DMS79 treated with DMSO at 0.1 percent for 48 hours (cell line): ENCODE measurements at places on chromosomes 6 and 20.

GRCh38 chr6:34340906-34341480 is 51.5 kb downstream of the NUDT3 start:
- no peak for DNase-seq

GRCh38 chr20:23569570-23569969 is 1.3 kb upstream of the CST9L start:
- DNase-seq: no peak

DNA sequence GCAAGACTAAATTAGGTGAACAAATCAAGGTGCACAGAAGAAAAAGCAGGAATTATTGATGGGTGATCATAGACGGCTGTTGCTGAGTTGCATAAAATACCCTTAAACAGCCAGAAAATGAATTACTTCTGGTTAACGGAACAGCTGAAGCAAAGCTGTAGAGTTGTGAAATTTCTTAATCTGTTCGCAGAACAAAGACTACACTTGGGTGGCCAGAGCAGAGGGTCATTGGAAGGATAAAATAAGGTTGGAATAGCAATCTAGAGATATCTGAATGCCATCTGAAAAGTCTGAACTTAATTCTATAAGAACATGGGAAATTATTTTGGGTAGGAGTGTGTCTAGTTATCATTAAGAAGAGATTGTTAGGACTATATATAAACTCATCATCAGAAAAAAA is 339.1 kb upstream of the RSPO3 start:
- DNase-seq: no peak

- peak; percentile 46 for DNase-seq
Measured at GRCh38 chr6:37218061-37218460, 39.5 kb upstream of the TBC1D22B start.

DNA sequence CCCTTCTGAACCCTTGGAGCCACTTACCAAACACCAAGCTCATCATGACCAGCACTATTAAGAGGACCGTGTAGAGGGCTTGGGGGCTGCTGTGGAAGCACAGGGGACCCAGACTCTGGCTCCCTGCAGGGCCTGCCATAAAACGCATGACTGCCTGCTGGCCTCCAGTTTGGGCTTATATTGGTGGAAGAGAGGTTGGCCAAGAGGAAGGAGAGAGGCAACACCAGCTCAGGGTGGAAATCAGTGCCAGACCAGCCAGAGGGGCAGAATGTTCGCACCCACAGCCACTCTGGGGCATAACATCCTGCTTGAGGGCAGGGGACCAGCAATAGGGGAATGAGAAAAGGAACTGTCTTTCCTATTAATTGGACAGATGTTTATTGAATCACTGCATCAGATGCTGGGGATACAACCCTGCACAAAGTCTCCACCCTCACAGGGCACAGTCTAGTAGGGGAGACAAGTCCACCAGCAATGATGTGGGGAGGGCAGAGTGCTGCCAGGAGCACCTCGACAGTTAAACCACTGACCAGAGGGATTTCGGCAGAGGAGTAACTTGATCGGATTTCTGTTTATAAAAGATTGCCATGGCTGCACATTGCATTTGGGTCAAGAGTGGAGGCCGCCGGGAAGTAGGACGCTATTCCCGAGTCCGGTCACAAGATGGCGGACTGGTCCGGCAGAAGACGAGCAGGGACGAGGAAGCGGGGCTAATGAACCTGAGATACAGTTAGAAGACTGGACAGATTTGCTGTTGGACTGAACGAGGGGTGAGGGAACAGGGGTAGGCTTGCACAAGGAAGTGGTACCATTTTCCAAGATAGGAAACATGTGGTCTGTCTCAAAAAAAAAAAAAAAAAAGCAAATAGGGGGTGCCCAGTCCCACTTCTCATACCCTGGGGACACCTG is at the start of gene LY6G5C:
Gene LY6G5C, minus strand, starts transcription at position 842 of the 909 bp plus-strand sequence. Its CDS starts 694 bp downstream, at position 148.
- DNase-seq: peak; percentile 95

GRCh38 chr20:43559147-43559987 is 540 bp downstream of the SGK2 start:
- DNase-seq: no peak

GRCh38 chr6:151661928-151662327 is 145.6 kb upstream of the ESR1 start:
- no peak for DNase-seq

DNA sequence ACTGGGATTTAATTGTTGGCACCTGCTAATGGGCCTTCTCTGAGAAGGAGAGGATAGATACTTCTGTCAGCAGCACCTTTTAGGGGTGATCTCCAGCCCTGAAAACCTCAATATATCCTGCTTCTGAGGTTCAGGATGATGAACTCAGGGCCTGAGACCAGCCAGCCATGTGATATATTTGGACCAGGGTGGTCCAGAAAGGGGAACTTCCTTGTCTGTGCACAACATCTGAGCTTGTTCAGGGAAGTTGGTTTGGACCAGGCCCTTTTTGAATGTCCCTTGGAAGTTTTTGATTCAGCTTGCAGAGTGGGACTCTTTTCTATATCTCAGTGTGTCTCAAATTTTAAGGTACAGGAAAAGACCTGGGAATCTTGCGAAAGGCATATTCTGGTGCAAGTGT is 85.8 kb downstream of the GFRA4 start:
- DNase-seq: no peak

DNA sequence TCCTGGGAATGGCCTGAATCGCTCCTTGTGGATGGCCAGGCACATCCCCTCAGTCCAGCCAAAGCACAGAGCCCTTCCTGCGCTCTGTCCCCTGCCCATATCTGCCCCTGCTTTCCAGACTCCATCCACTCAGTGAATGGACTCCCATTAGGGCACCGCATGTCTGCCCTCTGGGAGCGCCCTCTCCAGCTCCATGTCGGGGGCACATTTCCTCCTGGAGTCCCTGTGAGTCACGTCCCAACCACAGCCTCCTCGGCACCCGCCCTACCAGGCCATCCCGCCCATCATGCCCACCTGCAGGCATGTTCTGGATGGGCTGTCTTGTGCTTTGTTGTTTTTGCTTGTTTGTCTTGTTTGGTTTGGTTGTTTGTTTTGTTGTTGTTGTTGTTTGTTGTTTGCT is 96.8 kb downstream of the PSMB1 start:
- DNase-seq: no peak

DNA sequence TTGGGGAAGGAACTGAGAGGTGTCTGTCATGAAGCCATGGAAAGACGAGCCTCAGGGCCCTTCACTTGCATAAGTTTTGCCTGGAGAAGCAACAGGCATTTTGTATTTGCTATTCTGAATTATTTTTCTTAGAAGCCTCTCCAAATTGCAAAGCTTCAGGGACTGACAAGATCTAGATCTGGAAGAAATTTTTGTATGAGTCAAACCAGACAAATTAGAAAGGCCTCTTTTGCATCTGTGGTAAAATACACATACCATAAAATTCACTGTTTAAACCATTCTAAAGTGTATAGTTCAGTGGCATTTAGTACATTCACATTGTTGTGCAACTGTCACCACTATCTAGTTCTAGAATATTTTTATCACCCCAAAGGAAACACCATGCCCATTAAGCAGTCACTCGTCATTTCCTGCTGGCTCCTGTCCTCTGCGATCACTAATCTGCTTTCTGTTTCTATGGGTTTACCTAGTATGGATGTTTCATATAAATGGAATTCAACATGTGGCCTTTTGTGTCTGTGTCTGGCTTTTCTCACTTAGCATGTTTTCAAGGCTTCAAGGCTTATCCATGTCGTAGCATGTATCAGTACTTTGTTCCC is 269.1 kb downstream of the PHF3 start:
- no peak for DNase-seq

DNA sequence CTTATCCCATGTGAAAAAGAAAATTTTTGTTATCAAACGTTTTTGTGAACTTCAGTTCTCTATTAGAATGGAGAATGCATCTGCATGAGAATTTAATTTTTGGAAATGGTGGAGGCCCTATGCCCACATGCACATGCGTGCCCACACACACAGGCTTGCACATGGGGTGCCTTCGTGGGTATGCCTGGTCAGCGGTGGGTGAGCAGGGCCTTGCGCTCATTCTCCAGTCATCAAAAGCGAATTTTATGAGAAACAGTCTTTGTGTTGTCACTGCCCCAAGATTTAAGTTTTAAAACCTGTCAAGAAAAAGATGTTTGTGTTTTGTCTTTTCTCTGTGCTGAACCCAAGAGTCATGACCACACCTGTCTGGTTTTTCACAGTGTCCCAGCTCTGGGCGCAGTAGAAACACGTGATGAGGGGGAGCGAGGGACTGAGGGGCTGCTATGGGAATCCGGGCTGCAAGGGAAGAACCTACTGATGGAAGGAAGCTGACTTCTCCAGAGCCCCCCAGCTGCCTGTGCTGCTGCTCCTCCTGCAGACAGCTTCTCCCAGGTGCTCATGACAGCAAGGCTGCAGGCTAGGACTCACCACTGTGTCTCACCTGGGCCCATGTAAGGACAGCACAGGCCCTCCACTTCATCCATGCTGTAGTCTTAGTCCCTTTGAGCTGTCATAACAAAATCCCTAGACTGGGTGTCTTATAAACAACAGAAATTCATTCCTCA is 153.6 kb downstream of the SYCP2 start:
- no peak for DNase-seq

DNA sequence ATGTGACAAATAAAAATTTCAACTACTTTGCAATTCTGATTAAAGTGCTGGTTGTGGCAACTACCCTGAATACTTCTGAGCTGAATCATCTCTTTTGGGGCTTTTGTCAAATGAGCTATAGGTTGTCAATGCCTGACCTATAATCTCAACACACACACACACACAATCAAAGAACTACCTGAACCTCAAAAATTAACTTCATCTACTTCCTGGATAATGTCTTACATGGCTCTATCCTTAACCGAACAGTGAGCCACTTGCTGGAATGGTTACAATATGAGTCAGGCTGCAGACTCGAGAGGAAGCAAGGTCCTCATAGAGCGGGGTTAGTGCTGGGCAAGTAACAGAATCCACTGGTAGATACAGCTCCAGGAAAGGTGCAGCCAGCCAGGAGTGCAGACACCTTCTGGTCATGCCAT is 70.6 kb upstream of the DST start:
- DNase-seq: no peak

DNA sequence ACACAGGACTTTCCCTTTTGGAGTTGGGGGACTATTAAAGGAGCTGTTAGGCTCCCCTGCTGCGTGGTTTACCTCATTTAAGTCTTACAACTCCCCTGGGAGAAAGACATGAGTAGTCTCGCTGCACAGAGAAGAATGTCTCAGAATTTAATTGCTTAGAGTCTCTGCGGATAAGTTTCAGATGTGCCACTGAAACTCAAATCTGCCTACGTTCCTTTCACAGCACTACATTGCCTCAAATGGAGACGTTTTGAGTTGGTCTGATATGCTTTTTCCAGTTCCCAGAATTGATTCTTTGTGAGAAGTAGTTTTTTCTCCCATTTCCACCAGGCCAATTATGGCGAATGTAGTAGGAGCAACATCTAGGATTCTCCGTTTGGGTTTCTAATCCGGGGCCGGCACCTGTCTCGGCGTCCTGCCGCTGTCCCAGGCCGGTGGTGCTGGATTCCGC is 532 bp upstream of the SLC35F1 start:
- DNase-seq: peak; percentile 68
